ENCODE measurements at places on chromosomes 11 and 22. TPM values are rescaled to one million over a fixed set of nuclear protein-coding genes. Genes with fewer than 3 reads are reported as not detected.

DNA sequence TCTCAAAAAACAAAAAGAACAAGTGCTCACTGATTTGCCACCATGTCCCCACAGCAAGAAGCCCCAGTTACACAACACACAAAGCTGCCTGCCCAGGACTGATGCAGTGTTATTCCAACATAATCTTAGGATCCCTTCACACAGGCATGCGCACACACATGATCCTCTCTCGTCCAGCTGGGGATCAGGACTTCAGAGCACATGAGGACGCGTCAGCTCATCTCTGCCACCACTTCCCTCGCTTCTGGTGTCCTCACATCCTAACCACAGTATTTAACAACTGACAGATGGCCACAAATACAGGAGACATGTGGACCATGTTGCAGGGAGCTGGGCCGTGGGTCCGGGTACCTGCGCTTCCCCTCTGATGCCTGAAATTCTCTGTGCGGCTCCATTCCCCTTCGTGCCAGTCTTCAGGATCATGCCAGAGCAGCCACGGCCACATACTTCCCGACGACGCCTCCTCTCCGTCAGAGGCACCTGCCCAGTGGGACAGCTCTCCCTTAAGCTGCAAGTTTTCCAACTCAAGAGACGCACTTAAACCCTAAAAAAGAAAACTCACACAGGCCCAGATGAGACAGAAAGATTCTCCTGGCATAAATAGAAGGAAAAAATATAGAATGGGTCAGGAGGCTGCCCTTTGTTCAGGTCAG, 68.3 kb downstream of the PACSIN2 start:
- DNase-seq, result no peak

GRCh38 chr22:20013382-20013871, 3.2 kb downstream of the ARVCF start:
- peak; percentile 58 for DNase-seq

Gene KRTAP5-2
- polyA plus RNA-seq, result 0.27 TPM

GRCh38 chr11:102614485-102614884, 10.6 kb downstream of the MMP20 start:
- DNase-seq, result no peak

Gene FOLR3
- 1.8 TPM for polyA plus RNA-seq

DNA sequence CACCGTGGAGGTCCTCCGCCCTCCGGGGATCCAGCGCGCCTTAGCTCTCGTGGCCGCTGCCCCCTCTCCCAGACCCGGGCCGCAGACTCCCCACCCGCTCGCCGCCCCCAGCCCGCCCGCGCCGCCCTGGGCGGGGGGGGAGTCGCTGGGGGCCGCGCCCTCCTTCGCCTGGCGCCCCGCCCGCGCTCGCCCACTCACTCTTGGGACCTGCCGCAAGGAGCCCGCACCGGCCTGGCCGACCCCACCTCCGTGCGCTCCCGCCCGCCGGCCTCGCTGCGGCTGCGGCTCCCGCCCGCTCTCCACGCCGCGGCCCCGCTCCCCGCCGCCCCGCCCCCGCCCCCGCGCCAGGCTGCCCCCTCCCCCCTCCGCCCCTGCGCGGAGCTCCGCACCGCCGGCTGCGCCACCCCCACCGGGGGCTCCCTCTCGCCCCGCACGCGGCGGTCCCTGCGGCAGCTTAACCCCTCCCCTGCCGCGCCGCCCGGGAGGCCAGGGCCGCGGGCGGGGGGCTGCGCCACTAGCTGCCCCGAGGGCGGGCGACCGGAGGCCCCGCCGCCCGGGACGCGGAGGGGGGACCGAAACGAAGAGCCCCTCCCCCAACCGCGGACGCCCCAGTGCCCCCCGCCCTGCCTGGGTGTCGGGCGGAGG, 724 bp upstream of the RASGRP2 start:
- DNase-seq, result no peak

Gene PARVA
- polyA plus RNA-seq, result 106 TPM

DNA sequence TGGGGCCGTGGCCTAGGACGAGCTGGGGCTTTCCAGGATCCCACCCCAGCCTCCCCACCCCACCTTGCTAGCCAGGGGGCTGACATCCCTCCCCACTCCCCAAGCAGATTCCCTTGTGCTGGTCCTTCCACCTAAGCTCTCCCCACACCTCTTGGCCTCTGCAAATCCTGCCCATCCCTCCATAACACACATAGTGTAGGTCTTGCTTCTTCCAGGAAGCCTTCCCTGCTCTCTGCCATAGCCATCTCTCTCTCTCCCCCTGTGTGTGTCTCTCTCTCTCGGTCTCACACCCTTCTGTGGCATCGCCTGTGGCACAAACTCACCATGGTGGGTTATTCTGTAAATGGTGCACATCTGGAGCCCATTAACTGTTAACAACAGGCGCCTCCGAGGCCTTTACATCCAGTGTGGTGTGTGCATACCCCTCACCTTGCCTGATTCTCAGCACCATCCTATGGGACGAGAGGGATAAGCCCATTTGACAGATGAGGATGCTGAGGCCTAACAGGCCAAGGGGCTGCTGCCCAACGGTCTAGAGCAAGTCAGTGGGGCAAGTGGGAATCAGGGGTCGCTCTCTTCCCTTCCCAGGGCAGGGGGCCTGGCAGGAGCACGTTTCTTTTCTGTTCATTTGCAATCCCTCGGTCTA, 22.2 kb upstream of the PICK1 start:
- DNase-seq, result no peak

Gene KRTAP5-9
- 0.42 TPM for polyA plus RNA-seq

- no peak for DNase-seq
These were observed 89.7 kb upstream of the CLPB start for GRCh38 chr11:72523991-72524390.

DNA sequence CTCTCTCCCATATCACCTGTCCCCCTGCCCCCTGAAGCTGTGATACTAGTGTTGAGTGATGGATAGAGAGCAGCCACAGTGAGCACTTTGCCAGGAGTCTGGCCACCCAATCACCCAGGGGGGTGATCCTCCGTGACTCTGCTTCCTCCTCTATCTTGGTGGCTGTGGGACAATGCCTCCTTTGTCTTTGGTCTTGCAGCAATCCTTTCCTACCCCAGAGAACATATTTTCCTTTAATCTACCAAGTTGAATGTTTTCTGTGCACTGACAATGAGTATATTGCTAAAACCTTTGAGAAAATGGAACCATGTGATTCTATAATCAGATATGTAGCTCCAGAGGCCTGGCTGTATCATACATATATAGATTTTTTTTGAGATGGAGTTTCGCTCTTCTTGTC, 58.1 kb upstream of the HEPHL1 start:
- DNase-seq, result no peak

Gene IGSF22
- polyA plus RNA-seq, result 2.5 TPM

DNA sequence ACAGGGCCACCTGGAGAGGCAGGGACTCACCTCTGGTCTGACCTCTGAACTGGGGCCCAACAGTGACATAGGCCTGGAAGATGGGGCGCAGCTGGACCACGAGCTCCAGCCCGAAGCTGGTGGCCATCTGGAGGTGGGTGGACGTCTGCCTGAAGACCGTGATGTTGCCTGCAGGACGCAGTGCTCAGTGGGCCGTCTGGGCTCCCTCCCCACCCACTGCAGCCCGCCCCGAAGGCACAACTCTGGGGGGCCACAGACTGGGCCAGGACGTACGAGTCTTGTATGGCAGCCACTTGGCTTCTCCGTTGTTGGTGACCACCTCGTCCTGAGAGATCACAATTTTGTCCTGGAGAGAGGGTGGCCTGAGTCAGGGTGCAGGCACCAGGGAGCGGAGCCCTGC, 7.9 kb downstream of the MUC6 start:
- no peak for DNase-seq

- no peak for DNase-seq
These were observed 64.4 kb upstream of the LINC01488 start for GRCh38 chr11:69416762-69417698.

GRCh38 chr11:20064961-20065405, 95.3 kb downstream of the DBX1 start:
- DNase-seq, result no peak

DNA sequence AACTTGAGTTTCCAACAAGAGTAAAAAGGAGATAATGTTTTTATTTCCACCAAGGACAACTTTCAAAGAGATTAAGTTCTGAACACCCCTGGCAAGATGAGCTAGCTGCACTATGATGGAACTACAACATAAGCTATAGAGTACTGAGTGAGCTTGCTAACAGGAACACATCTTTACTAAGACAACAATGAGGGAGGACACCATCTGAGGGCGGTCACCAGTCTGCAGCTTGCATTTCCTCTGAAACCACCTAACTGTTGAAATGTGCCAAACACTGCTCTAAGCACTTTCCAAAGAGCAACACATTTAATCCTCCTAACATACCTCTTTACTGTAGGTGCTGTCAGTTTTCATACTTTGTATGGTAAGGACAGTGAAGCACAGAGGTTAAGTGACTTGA, 68.4 kb downstream of the TCF20 start:
- no peak for DNase-seq

- DNase-seq, result no peak
These were observed 963.4 kb upstream of the CCDC90B start for GRCh38 chr11:84249344-84250135.

Gene DERL3
- polyA plus RNA-seq, result 3.6 TPM

GRCh38 chr11:68293708-68294107, 18.7 kb upstream of the LRP5 start:
- no peak for DNase-seq

DNA sequence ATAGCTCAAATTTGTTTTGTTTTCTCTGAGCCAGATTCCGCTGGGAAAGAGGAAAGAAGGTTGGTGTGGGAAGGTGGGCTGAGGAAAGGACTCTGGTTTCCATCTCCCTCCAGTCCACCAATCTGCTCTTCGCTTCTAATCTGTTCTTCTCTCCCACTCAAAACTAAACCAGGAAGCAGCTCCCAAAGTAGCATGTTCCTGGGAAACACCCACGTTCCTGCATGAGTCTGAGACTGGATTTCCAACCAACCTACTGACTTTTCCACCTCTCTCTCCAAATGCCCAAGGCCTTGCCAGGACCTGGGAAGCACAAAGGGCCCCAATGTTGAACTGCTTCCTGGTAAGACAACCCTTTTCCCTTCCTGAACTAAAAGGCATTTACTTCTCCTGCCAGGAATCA, 110.2 kb downstream of the WT1 start:
- no peak for DNase-seq

GRCh38 chr11:63874511-63874910, 35.6 kb downstream of the MARK2 start:
- DNase-seq, result no peak

- no peak for DNase-seq
These were observed 4.9 kb downstream of the RIC8A start for GRCh38 chr11:212150-213100.

Gene LSP1
- polyA plus RNA-seq, result 8.9 TPM

- DNase-seq, result no peak
These were observed 341.7 kb upstream of the MTNR1B start for GRCh38 chr11:92627615-92628256.

GRCh38 chr11:75853971-75854370, 39.0 kb downstream of the UVRAG start:
- DNase-seq, result no peak

- no peak for DNase-seq
These were observed 12.0 kb downstream of the SART1 start for GRCh38 chr11:65973439-65974110.

GRCh38 chr11:72576243-72576595, 98.0 kb downstream of the PDE2A start:
- no peak for DNase-seq

DNA sequence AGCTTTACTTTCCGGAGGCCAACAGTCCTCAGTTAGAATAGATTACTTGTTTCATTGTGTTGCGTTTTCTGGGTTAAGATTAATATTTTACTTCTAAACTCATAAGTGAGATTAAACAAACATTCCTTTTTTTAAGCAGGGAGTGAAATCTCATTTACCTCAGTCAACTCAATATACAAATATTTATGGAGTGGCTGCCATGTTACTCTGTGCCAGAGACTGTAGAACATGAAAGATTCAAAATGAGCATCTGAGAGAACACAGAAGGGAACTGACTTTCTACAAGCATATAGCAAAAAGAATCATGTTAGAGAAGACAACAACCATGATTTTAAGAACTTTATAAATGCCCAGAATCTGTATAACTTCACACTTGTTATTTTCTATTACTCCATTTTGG, 3.4 kb upstream of the LRRC55 start:
- DNase-seq, result no peak

DNA sequence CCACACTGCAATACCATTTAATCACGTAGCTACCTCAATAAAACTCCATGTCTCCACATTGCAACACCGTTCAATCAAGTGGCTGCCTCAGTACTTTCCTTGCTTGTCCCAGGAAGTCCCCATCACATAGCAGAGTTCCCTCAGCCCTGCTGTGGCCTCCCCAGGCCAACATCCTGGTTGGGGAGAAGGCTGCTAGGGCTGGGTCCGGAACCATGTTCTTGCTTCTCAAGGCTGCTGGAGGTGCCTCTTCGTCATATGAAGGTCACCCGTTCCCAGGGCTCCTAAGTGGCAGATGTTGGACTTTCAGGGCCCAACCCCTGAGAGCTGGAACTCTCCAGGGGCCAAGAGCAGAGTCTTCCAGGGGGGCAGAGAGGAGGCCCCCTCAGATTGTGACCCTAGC, 3.3 kb downstream of the ART5 start:
- DNase-seq, result no peak

Gene TMEM225
- polyA plus RNA-seq, result not detected

Gene OSBP2
- polyA plus RNA-seq, result 6.4 TPM

GRCh38 chr11:76152741-76153570, 53.3 kb downstream of the WNT11 start:
- DNase-seq, result no peak

- DNase-seq, result no peak
These were observed 10.0 kb downstream of the TPCN2 start for GRCh38 chr11:69058511-69059270.

Gene GDPD4
- polyA plus RNA-seq, result 0.49 TPM

GRCh38 chr22:39728236-39728860, 157.8 kb downstream of the CACNA1I start:
- DNase-seq, result no peak

GRCh38 chr22:44455151-44455962, 42.7 kb downstream of the RTL6 start:
- DNase-seq, result no peak

DNA sequence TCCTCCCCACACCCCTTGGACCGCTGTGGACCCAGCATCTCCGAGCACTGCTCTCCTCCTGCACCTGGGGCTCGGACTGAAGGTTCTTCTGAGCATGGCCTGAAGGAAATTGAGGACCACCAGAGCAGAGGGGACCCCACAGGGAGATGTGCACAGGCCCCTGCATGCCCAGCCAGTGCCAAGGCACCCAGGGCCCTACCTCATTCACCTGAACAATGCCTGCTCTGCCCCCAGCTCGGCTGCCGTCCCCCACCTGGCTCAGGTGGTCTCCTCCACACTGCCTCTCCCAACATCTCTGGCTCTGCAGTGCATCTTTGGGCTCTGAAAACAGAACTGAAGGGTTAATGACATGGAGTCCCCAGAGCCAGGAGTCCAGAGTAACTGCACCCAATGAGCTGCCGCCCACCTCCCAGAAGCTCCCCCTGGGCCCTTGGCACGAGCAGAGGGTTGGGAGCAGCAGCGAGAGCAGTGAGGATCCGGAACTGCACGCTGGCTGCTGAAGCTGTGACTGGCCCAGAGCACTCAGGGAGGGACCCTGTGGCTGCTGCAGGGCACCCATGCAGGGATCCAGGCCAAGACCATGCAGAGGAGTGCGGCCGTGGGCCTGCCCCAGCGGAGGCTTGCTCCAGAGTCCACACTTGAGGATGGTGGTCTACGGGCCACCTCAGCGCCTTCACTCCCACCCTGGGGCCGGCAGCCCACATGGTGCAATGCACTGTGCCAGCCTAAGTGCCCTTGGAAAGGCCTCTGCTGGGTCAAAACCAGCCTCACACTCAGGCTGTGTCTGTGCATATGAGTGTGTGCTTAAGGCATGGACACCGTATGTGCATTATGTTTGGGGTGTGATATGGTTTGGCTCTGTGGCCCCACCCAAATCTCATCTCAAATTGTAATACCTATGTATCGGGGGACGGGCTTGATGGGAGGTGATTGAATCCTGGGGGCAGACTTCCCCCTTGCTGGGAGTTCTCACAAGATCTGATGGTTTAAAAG, 686.1 kb downstream of the TBC1D22A start:
- DNase-seq, result no peak
